Activated naive CD4-positive, alpha-beta T cell treated with anti-CD3 and anti-CD28 coated beads for 36 hours (primary cell): ENCODE measurements at places on chromosomes 5 and 9.

DNA sequence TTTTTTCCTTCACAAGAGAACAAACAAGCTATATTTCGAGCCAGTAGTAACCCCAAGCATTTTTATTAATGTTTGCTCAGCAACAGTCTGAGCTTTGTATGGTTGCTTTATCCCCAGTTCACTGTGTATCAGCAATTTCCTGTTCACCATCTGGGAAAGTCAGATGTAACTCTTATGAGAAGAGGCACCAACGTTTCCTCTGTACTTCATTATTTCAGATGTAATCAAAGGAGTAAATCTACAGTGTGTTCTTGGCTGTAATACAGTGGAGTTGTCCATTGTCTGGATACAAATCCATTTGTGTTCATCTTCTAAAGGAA is 340.2 kb downstream of the ARRDC3 start:
- no peak for DNase-seq

DNA sequence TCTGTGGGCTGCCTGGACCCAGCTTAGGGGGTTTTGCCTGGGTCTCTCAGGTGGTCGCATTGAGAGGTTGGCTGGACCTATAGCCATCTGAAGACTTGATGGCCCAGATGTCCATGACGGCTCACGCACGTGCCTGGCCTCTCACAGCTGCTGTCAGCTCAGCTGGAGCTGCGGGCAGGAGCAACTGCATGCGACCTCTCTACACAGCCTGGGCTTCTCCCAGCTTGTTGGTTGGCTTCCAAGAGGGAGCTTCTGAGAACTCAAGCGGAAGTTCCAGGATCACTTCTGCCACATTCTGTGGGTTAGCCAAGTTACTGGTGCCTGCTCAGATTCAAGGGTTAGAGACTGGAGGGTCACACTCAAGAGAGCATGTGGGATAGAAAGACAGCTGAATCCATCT is 99.2 kb downstream of the DAPK1 start:
- no peak for DNase-seq

- no peak for DNase-seq
Measured at GRCh38 chr9:8521112-8521511, 721.5 kb upstream of the DMAC1 start.

DNA sequence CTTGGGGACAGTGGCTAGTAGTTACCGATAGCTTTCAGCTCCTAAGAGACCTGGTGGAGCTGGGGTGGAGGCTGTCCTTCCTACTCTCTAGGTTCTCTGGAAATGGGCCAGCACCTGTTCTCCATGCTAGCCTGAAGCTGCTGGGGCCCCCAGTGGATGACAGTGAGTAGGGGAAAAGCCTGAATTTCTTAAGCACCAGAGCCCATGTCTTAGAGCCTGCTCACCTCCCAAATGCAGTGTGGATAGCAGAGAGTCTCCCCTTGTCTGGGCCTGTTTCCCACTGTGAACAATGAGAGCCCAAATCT is 105.8 kb downstream of the DAB2IP start:
- DNase-seq = no peak

DNA sequence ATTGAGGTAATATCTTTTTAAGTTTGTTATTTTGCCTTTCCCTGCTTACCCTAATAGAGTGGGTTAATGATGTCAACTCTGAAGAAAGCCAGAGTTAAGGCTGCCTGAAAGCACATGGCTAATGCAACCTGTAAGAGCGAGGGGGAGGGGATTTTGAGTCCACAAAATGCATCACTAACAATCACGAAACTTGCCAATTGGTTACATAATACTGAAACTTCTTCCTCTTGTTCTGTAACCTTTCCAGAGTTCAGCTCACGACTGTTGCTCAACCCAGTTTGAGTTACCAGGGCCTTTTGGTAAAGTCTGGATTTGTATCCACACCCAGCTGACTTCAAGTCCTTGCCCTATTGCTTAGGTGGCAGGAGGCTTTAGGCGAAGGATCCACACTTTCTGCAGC is 308.8 kb downstream of the EFNA5 start:
- DNase-seq = no peak

DNA sequence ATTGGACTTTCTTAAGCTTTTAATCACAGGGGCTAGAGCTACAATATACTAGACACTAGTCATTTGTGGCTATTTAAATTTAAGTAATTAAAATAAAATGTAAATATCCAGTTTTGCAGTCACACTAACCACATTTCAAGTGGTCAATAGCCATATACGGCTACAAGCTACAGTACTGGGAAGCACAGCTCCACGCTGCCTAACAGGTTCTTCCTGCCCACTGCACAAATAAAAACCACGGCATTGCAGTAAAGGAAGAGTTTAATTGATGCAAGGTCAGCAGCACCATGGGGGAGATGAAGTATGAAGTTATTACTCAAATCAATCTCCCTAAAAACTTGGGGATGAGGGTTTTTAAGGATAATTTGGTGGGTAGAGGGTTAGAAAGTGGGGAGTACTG is 134.1 kb downstream of the LURAP1L start:
- DNase-seq = no peak

- DNase-seq = no peak
Measured at GRCh38 chr9:105912863-105913516, 218.6 kb downstream of the TMEM38B start.

DNA sequence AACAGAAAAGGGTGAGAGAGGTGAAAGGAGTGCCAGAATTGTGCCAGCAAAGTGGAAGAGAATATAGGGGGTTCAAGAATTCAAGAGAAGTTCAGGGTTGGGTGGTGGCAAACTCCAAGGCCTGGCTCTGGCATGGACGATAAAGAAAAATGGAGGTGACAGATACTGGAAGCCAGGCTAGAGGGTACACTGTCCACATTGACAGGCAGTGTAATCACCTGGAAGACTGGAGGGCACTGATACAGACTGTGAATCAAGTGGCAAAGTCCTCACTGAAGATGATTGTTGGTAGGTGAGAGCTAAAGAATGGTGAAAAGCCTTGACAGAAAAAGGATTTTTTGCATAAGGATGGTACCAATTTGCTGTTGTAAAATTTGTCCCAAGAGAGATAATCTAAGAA is 7.1 kb downstream of the SAR1B start:
- DNase-seq = no peak

DNA sequence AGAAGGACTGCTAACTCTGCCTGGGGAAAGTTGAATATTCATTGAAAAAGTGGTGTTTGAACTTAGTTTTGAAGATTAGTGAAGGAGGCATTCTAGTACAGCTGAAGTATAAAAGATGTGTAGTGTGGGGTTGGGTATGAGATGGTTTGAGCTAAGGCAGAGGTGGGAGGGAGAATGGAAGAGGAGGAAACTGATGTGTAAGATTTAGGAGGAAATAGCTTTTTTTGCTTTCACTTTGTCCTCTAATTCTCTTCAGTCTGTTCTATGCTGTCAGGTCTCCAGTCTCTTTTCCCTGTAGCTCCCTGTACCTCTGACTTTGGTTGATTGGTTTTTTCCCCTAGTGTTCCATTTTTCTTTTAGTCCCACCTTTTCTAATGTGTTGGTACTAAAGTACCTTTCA is 9.0 kb downstream of the CREBRF start:
- DNase-seq = no peak

GRCh38 chr5:1540166-1540565 is 16.4 kb upstream of the LPCAT1 start:
- peak; percentile 14 for DNase-seq

DNA sequence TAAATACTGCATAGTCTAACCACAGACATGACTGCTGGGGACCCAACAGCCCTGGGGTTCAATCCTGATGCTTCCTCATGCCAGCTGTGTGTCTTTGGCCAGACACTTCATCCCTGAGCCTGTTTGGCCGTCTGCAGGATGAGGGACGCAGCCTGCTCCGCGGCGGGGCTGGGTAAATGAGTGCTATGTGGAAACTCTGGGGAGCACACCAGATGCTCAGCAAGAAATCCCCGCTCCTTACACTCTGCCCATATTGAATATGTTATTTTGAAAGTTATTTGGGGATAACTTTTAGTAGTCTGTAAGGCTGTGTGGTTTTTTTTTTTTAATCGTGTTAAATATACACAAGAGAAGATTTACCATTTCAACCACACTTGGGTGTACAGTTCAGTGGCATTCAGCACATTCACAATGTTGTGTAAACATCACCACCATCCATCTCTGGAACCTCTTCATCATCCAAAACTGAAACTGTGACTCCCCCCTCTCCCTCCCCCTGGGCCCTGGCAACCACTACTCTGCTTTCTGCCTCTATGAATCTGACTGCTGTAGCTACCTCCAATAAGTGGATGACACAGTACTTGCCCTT is 42.7 kb downstream of the SH3PXD2B start:
- peak; percentile 60 for DNase-seq

- DNase-seq = no peak
Measured at GRCh38 chr9:83304686-83305085, 233.5 kb downstream of the FRMD3 start.

DNA sequence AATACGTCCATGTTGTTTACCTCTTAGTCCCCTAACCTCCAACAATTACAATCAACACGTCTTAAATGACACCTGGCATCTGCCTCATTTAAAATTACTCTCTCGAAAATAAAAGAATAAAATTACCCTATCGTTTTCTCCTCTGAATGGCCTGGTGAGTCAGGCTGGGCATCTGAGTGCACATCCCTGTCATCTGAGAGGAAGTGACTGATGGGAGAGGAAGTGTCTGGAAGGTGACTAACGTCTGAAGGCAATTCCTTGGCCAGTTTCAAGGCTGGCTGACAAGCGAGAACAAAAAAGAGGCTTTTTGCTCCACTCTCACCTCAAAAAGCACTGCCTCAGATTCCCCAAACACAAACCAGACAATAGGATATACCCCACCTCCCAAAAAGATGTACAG is 57.7 kb downstream of the MAPKAP1 start:
- DNase-seq = peak; percentile 52

DNA sequence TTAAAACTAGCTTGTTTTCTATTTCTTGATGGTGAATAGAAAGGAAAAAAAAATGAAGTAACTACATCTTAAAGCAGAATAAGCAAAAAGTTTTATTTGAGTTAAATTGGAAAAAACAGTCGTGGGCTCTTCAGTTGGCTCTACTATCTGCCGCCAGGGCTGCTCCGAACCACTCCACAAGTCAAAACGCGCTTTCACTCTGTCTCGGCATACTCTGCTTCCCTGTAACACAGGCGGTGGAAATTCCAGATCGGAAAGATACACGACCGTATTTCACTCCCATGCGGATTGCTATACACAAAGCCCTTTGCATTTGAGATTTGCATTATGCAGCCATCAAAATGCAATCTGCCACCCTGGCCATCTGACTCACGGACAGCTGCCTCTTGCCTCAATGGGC is 505.6 kb downstream of the IRX1 start:
- no peak for DNase-seq

DNA sequence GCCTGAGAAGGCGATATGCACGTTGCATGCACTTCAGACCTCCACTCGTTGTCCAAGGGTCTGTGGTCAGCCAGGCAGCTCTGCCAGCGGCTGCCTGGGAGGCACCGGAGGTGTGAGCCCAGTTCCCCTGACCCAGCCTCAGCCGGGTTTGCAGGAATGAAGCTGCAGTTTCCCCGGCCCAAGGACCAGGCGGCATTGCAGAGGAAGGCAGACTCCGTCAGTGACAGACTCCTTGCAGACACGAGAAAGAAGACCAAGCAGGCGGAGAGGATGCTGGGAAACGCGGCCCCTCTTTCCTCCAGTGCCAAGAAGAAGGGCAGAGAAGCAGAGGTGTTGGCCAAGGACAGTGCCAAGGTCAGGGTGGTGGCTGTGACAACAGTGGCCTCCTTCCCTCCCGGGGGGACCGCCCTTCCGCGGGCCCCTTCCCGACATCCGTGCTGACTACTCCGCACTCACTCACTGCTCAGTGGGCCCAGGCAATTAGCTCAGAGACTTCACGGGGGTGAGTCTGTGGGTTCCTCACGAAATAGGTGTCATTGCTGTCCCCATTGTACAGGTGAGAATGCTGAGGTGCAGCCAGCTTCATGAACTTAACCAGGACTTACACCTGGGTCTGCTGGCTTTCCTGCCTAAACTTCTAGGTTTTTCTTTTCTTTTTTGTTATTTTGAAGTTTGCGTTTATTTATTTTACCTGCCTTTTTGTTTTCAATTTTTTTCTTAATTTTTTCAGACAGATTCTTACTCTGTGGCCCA is 10.8 kb upstream of the AIF1L start:
- no peak for DNase-seq

GRCh38 chr5:6819521-6819920 is 106.3 kb downstream of the TENT4A start:
- DNase-seq = no peak

GRCh38 chr5:154444556-154445421 is 1.0 kb upstream of the SAP30L start:
- peak; percentile 23 for DNase-seq

DNA sequence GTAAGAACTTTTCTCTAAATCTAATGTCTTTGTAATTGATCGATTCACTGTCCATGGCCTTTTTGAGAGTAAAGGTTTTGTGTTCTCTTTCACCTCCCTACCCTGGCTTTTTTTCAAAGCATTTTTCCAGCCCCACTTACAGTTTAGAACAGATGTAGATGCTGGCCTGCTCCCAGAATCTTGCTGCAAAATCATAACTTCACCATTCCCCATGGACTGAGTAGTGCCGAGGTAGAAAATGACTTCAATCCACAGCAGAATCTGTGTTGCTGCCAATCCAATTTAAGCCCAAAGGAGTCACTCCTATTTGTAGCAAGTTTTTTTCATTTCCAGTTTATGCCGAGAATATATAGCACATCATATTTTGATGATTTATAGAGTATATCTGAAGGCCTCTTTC is 46.5 kb upstream of the CEMIP2 start:
- no peak for DNase-seq

GRCh38 chr9:138060881-138061280 is 183.3 kb downstream of the CACNA1B start:
- no peak for DNase-seq

GRCh38 chr9:22036866-22037626 is 27.9 kb upstream of the CDKN2B start:
- no peak for DNase-seq

GRCh38 chr5:175688352-175689146 is 30.7 kb downstream of the HRH2 start:
- no peak for DNase-seq

GRCh38 chr9:123329329-123329955 is 26.6 kb upstream of the CRB2 start:
- DNase-seq = no peak

DNA sequence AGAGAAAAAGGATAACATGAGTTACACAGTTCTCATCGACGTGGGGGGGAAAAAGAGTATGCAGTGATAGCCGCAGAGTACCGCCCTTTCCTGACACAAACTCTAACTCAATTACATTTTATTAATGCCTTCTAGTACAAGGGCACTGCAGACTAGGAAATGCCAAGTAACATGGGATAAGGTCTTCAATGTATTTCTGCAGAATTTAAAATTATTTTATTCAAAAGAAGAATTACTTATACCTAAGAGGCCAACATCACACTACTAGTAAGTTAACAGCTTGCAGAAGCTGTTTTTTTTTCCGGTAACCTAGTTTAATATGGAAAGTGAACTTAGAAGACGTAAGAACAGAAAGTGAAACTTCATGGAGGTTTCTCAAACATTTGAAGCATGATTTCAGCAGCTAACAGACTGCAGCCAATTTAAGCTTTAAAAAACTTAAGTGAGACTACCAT is 3.9 kb downstream of the SETX start:
- DNase-seq = peak; percentile 59

- DNase-seq = no peak
Measured at GRCh38 chr9:91770229-91770628, 179.8 kb downstream of the ROR2 start.

- DNase-seq = no peak
Measured at GRCh38 chr5:9468060-9468388, 77.9 kb downstream of the SEMA5A start.
